Heart right ventricle (tissue), 16 donors: ENCODE measurements at places on chromosomes 1 and 21. TPM values are rescaled to one million over a fixed set of nuclear protein-coding genes. Genes with fewer than 3 reads are reported as not detected.

DNA sequence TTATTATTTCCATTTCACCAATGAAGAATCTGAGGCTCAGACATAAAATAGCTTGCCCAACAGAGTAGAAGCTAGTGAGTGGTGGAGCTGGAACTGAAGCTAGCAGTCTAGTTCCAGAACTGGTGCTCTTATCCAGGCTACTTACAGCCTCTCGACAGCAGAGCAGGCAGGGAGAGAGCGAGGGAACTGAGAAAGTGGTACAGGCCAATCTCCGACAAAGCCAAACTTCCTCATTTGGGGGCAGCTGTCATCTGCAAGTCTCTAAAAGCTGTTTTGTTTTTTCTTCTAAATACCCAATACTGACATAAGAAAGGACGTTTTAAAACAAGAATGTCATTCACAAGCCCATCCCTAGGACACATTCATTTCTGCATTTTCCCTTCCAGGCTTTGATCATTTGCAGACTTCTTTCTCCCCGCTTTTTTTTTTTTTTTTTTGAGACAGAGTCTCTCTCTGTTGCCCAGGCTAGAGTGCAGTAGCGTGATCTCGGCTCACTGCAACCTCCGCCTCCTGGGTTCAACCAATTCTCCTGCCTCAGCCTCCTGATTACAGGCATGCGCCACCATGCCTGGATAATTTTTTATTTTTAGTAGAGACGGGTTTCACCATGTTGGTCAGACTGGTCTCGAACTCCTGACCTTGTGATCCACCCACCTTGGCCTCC is 20.0 kb downstream of the YIPF1 start:
- no peak for DNase-seq

GRCh38 chr1:96365596-96366390 is 355.8 kb upstream of the PTBP2 start:
- DNase-seq, result no peak

- DNase-seq, result no peak
These were observed 440 bp upstream of the LENEP start for GRCh38 chr1:154992721-154993571.

GRCh38 chr1:235951661-235952060 is 85.0 kb upstream of the LYST start:
- DNase-seq, result no peak

DNA sequence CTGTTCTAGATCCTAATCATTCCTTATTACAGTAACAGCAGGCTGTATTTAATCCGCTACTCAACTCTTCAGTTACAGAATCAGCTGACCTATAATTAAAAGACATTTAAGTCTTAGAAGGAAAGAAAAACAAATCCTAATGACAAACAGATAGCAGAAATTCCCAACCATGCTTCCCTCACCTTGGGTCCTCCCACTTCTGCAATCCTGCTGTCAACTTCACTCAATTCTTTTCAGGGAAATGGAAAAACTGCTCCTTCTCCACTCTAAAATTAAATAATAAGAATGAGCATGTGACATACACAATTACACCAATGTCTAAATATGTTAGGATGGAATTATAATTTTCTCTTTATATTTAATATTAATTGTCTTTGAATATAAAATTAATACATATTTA is 182.6 kb upstream of the LYPLAL1 start:
- DNase-seq, result no peak

DNA sequence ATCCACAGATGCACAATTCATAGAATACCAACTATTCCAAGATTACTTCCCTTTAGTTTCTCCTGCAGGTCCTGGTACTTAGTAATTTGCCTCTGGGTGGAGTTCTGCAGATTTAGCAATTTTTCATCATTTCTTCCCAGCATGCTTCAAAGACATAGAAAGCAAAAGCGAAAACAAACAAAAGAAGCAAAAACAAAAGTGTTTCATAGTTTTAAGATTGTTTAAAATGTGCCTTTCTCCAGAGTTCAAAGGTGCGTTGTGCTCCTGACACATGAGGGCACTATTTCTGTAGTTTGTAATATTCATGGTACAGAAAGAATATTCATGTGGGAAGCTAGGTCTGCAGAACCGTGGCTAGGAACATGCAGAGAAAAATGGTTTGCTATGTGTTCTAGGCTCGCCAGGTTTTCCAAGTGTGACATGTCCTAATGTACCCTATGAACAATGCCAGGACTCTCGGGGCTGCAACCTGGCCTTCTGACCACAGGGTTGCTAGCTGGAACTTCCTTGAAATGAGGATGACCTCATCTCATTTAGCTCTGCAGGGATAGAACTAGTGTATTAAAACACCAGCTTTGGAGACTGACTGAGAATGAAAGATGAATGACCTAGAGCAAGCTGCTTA is 30.0 kb upstream of the RCSD1 start:
- DNase-seq, result peak; percentile 51

- DNase-seq, result no peak
These were observed 6.1 kb upstream of the RBP7 start for GRCh38 chr1:9990944-9991343.

GRCh38 chr1:64623750-64624191 is 121.1 kb upstream of the RAVER2 start:
- no peak for DNase-seq

GRCh38 chr1:220224033-220224432 is 48.2 kb downstream of the RAB3GAP2 start:
- no peak for DNase-seq

DNA sequence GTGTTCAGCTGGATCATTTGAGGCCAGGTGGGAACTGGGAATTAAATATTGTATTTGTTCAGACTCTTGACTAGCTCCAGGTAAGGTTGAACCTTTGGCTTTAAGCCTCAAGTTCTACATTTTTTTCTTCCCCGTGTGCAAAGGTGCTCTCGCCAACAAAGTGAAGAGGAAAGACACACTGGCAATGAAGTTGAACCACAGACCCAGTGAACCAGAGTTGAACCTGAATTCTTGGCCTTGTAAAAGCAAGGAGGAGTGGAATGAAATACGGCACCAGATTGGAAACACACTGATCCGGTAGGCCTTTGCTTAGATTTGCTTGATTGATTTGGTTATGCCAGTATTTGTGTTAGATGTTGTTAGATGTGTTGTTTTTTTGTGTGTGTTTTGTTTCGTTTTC is 25.5 kb upstream of the RCC1 start:
- DNase-seq, result no peak

DNA sequence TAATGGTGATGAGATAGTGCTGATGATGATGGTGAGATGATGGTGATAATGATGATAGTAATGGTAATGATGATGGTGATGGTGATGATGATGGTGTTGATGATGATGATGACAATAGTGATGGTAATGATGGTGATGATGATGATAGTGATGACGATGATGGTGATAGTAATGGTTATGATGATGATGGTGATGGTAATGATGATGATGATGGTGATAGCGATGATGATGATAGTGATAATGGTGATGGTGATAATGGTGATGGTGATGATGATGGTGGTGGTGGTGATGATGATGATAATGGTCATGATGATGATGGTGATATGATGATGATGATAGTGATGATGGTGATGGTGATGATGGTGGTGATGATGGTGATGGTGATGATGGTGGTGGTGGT is 384.6 kb downstream of the MATN1 start:
- DNase-seq, result no peak

DNA sequence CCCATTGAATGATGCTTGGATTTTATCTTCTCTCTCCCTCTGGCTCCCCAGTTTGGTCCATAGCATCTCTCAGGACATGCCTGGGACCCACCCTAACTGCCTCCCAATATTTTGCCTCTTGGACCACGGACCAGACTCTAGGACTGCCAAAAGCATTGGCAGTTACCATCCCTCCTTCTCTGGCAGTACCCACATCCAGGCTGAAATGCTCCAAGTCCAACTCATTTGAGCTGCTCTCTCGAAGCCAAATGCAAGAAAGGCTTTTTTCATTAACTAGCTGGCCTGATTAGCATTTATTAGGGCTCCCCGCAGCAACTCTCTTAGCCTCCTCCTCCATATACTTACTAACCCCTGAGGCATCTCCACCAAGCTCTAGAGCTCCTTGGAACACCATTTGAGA is 140.0 kb upstream of the GRIK3 start:
- DNase-seq, result no peak

- DNase-seq, result no peak
These were observed 94.7 kb upstream of the SMYD2 start for GRCh38 chr1:214186103-214186824.

DNA sequence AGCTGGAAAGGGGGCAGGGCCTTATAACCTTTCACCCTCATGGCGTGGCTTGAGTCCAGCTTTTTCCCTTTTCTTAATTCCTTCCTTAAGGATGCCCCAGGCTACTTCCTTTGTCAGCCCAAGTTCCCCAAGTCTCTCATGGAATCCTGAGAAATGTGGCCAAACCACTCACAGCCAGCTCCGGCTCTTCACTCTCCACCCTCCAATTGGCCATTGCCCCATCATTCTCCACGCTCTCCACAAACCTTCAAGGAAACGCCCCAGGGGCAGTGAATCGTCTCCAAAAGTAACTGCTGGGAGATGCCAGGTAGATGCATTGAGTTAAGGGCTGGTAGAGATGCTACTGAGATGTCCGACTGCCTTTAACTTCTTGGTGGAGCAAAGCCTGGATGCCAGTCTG is 113.5 kb upstream of the CD34 start:
- DNase-seq, result no peak

- no peak for DNase-seq
These were observed 112.3 kb upstream of the TSPAN2 start for GRCh38 chr1:115201598-115201997.

GRCh38 chr1:6041432-6042062 is 4.1 kb upstream of the KCNAB2 start:
- no peak for DNase-seq

DNA sequence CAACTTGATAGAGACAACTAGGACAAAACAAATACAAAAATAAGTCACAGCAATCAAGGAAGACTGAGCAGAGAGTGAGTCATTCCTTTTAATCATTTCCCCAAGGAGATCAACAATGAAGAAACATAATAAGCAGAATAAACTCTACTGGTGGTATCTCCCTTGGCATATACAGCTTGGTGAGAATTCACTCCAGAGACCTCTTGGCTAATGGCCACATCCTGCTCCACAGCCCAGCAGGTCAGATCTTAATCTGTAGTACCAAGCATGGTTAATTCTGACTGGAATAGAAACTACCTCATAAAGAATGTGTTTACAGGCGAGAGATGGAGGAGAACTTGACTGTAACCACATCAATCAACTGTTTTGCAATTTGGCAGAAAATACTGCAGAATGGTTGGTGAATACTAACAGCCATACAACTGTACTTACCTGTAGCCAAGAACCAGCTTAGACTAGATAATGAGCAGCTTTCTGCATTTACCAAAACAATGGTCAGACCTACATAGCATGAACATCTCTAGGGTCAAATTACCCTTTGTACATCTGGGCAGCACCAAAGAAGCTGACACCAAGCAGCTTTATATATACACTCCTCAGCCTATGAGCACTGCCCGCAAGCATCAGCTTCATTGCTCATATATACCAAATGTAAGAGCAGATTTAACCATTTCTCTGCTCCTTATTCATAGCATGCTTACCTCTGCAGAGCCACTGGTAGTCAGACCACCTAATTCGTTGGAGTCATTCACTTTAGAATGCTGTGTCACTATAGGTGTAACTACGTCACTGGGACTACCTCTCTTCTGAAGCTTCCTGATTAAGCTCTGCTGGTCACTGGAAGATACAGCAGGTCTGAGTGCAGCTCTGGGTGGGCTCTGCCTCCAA is 51.0 kb downstream of the KIAA0319L start:
- peak; percentile 9 for DNase-seq

DNA sequence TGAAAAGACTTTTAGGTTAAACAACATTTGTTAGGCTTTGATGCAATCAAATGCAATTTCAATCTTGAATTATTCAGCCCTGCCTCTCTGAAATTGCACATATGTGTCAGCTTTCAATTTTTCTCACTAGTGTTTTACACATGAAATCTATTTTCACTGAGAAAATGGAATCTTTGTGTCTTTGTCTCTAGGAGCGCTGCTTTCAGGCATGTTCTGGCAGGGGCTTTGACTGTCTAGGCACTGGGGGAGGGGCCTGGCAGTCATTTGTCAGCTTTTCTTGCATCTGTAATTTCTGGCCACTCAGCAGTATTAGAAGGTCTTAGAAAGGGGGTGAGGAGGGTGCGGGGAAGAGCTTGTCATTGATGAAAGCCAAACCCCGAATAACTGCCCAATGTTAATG is 264.4 kb downstream of the PTPRC start:
- peak; percentile 12 for DNase-seq

GRCh38 chr1:183094351-183094750 is 71.1 kb downstream of the LAMC1 start:
- no peak for DNase-seq

DNA sequence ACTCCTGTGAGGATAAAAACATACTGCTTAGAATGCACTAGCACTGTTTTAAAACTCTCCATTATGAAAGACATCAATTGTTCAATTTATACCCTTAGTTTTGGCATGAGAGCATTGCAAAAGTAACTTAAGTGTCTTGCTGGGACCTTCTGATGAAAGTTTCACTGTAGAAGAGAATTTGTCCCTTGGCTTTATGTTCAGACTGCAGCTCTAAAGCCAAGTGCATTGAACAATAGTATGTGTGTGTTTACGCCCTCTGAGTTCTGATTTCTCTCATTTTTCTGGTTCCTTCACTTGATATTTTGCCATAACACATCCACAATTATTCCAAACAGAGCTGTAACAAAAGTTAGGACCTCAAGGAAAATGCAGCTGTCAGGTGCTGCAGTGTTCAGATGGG is 474.6 kb downstream of the DISC1 start:
- DNase-seq, result no peak

- no peak for DNase-seq
These were observed 222.0 kb downstream of the CAMTA1 start for GRCh38 chr1:7006996-7007871.

GRCh38 chr1:115534106-115534505 is 107.7 kb upstream of the VANGL1 start:
- no peak for DNase-seq

GBP7 gene
- not detected for polyA plus RNA-seq

KRTAP19-3 gene
- not detected for polyA plus RNA-seq

ZNF326 gene
- polyA plus RNA-seq, result 14.3 TPM

RXRG gene
- 2.3 TPM for polyA plus RNA-seq

HORMAD1 gene
- polyA plus RNA-seq, result not detected

TYW3 gene
- 32.2 TPM for polyA plus RNA-seq

VWA1 gene
- 27.5 TPM for polyA plus RNA-seq

SMIM11 gene
- 0.80 TPM for polyA plus RNA-seq

ACTN2 gene
- 1,375 TPM for polyA plus RNA-seq

PIK3C2B gene
- 4.4 TPM for polyA plus RNA-seq

LCE1B gene
- polyA plus RNA-seq, result not detected

KRTAP13-4 gene
- not detected for polyA plus RNA-seq

CFHR5 gene
- not detected for polyA plus RNA-seq

CAMK2N1 gene
- 10.6 TPM for polyA plus RNA-seq

TPTE gene
- not detected for polyA plus RNA-seq
